GM23248 (cell line): ENCODE measurements at places on chromosomes 2 and 18. TPM values are rescaled to one million over a fixed set of nuclear protein-coding genes. Genes with fewer than 3 reads are reported as not detected.
A peak's percentile ranks its signal among the peaks of the same experiment; 100 is the strongest.

- DNase-seq: peak; percentile 57
Observed at GRCh38 chr2:217417536-217417935, 557.7 kb upstream of the TNP1 start.

DNA sequence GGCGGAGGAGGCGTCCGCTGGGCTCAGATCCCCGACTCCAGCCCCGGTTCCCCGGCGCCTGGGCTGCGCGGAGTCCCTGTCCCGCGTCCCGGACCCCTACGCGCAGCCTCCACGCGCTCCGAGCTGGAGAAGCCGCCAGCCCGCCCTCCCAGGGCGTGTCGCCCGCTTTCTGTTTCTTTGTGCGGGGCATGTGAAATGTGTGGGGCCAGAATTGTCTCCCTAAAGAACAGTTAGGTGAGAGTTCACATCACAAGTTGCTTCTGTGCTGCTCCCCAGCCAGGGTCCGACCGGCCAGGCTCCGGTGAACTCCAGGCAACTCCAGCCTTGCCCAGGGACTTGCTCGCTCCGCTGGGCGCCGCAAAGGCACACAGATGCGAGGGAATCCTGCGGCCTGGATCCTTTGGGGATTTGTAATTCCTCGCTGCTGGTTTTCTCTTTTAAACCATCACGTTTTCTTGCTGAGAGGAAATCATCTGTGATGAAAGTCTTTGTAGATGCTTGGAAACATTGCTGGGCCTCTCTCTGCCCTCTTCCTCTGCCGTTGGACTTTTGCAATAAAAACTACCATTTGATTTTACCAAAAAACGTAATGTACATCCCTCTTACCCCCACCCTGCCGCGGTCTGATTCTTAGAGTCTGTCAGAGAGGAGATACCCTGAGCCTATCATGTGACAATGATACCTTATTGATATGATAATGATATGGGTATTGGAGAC lies 631 bp downstream of the GYPC start:
- DNase-seq: peak; percentile 70

GRCh38 chr2:21427606-21428005 lies 303.8 kb downstream of the TDRD15 start:
- no peak for DNase-seq

GRCh38 chr2:223166983-223167650 lies 115.1 kb downstream of the KCNE4 start:
- no peak for DNase-seq

DNA sequence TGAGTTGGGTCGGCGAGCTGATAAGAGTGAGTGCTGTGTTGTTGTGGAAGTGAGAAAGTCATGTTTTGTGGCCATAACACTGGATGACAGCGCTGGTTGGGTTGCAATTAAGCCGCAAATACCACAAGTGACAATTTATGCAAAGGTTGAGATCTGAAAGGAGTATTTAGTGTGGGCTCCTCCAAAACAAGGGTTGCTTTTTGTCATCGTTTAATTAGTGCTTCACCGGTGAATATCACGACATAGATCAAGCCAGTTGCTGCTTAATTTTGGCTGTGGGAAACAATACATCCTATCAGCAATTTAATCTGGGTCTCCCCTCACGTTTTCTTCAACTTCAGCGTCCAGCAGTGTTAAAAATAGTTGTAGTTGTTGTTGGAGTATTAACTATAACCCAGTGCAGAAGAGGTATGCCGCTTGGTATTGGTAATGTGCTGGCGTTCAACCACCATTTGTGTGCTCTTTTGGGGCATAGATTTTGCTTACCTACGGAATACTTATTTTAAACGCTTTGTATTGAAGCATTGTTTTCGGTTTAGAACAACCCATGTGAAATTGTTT lies 662 bp downstream of the ACVR2A start:
- peak; percentile 51 for DNase-seq

GRCh38 chr2:185782223-185782769 lies 43.7 kb downstream of the FSIP2 start:
- no peak for DNase-seq

DNA sequence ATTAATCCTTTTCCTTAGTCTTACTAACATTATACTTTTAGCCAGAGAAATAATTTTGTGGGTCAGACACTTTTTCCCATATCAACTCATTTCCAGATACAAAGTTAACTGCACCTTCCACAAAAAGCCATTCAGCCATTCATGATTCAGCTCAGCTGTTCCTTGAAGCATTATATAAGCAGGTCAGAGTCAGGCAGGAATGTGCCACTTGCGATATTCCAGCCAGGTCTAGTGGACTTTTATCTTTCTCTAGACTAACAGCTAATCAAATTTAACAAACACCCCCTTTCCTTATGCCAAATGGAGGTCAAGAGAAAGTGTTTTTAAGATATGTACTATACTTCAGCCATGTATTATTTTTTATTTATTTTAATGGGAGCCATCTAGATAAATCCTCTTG lies 75.6 kb upstream of the EPB41L3 start:
- DNase-seq: no peak

DNA sequence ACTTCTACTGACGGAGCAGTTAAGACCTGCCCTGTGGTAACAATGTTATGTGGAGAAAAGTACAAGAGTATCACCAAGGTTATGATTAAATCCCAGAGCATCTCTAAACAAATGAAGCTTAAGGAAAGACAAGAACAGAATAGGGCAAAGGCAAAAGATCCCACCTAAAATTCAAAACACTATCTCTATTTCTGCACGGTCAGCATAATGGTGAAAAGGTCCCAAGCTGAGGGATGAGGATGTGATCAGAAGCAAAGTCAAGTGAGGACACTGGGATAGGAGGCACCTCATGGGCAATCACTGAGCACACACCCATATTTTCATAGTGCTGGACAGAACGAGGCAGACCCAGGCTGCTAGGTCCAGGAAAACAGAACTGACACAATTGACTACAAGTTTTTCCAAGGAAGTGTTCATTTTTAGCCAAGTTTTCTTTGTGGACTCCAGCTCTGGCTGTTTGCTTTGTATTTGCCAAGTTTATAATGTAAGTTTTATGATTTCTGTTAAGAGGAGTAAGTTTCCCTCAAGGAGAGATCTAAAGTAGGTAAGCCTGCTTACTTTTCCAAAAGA lies 77.8 kb downstream of the NCKAP5 start:
- no peak for DNase-seq

DNA sequence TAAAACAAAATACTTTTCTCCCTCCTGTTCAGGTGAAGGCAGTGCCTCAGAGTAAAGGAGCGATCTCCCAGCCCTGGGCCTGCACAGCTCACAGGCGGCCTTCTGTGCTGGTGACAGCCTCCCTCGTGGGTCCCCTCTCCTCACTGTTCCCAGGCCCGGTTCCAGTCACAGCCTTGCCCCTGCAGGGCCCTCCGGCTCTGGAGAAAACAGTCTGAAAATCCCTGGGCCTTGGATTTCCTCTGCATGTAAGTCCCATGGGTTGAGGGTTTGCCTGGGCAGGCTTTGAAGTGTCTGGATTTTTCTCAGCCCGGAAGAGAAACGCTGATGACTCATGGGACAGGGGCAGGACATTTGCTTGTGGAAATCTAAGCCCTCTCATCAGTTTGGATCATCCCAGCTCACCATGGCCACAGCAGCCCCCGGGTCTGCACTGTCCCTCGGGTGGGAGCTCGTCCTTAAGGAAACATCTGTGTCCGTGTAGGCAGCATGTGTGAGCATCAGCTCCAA lies 186.1 kb upstream of the RAB12 start:
- DNase-seq: peak; percentile 67

DNA sequence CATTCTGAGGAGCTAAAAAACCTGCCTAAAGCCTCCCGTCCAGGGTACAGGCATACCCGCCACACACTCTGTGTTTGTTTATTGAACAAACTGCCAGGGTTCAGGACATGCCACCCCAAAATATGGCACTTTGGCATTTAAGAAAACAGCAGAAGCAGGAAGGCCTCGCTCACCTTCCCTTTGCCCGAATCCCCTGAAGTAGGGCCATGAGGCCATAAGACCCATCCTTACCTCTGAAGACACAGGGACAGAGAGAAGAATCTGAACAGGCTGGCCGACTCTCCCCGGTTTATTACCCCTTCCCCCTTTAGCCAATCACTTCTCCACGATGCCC lies 1.7 kb upstream of the NEURL3 start:
- no peak for DNase-seq

GRCh38 chr18:9095297-9096006 lies 7.0 kb upstream of the NDUFV2 start:
- no peak for DNase-seq

DNA sequence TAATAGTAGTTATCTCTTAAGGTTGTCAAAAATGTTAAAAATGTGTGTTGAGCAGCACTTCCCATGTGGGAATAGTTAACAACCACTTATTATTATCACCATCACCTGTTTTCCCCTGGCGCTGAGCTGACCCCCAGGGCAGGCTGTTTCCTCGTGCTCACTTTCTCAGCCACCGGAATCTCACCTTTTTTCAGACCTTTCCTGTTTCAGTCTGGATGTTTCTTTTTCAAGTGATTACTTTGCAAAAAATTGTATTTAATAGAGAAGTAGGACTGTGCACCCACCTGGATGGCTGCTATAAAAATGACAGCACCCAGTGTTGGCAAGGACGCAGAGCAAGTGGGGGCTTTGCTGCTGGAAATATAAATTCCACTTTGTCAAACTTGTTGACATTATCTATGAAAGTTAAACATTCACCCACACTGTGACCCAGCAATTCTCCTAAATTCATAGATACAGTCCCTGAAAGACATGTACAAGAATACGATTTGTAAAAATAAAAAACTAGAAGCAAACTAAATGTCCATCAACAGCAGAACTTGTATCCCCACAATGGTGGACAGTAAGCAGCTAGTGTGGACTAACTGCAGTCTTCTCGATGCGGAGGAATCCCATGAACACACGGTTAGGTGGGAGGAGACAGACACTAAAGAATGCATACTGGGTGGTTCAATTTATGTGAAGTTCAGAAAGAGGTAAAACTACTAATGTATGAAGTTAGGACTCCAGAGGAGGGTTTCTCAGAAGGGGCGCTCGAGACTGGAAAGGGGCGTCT lies 66.5 kb downstream of the SOWAHC start:
- DNase-seq: no peak

DNA sequence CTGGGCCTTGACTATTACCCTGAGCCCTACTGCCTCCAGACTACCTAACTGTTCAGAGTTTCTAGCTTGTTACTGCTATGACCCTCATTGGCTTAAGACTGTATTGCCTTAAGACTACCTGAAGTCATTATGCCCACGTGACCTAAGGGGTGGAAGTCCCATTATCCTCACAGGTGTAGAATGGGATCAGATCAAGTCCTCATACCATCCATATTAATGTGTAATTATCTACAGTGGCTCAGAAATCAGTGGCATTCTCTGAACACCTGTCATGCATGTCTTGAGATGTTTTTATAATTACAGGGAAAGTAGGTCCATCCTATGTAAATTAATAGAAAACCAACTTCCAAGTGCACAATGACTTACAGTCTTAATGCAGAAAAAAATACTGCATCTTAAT lies 124.0 kb upstream of the CDC42EP3 start:
- no peak for DNase-seq

- DNase-seq: no peak
Observed at GRCh38 chr2:153715218-153715850, 156.4 kb upstream of the GALNT13 start.

GRCh38 chr2:27261241-27261925 lies 1.5 kb downstream of the SLC30A3 start:
- no peak for DNase-seq

DNA sequence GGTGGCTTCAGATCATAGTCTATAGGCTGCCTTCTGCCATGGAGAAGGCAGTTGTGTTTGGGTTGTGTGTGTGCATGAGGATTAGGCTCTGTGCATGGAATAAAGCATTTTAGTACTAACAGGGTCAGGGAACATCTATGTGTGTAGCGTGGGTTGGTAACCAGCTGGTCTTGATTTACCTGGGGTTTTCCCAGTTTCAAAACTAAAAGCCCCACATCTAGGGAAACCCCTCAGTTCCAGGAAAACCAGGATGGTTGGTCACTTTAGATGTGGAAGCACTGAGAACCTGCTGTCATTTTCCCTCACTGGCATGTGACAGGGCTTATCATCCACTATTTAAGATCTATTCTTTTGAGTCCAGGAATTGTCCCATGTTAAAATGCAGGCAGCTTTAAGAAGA lies 116.3 kb downstream of the POLE4 start:
- no peak for DNase-seq

DNA sequence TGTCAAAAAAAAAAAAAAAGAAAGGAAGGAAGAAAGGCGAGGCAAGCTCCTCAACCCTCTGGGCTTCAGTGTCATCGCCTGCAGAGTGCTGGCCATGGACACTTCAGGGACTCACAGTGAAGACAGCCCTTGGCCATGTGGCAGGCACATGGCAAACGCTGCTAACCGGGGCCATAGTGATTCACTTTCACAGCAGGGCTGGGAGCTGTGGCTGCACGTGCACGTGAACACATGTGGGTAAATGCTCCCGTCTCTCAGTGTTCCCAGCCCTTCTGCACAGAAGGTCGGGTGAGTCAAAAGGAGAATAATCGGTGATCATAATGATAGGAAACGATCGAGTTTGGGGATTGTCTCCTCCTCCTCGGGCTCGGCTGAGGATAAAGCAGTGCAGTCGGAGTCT lies 46.1 kb upstream of the UBE2F start:
- DNase-seq: peak; percentile 80

GRCh38 chr18:46470714-46471113 lies 186.3 kb downstream of the LOXHD1 start:
- DNase-seq: no peak

- no peak for DNase-seq
Observed at GRCh38 chr2:129240061-129240460, 739.4 kb upstream of the RAB6C start.

DNA sequence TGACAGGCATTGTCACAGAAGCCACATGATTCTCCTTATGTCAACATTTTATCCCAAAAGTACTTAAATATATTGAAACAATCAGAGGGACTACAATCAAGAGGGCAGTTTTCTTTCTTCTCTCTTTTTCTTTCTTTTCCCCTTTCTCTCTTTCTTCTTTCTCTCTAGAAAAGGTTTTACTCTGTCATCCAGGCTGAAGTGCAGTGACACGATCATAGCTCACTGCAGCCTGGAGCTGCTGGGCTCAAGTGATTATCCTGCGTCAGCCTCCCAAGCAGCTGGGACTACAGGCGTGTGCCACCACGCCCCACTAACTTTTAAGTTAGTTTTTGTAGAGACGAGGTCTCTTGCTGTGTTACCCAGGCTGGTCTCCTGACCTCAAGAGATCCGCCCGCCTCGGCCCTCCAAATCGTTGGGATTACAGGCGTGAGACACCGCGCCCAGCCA lies 1.0 kb upstream of the PRKD3 start:
- DNase-seq: no peak

DNA sequence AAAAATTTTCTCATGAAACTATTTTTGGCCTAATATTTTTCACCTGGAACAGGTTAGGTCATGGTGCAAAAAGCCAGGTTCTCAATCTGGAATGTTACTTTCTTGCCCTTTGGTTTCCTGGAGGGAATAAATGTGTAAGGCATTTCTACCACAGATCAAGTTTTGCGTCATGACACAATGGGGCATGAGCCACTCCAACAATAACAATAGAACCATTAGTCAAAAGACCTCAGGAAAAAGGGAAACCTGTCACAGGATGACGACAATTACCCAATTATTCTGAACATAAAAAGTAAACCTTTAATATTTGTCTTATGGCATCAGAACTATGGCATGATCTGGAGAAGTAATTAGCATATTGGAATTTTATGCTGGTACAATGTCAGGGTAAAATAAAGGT lies 88.2 kb upstream of the HNRNPA3 start:
- DNase-seq: no peak

The PSME4 gene
- 29.3 and 40.1 TPM in 2 replicates for total RNA-seq

The E2F6 gene
- 11.5 and 12.8 TPM in 2 replicates for total RNA-seq

The NAT8 gene
- total RNA-seq: not detected in 2 replicates

The ANO7 gene
- 0.22 and 0.38 TPM in 2 replicates for total RNA-seq

The CENPO gene
- 13.2 and 22.1 TPM in 2 replicates for total RNA-seq

The LBX2 gene
- total RNA-seq: 0.38 and 4.6 TPM in 2 replicates

The ARHGEF4 gene
- total RNA-seq: 12.0 and 26.0 TPM in 2 replicates

The TSGA10 gene
- 1.4 and 3.0 TPM in 2 replicates for total RNA-seq

The STK17B gene
- 23.6 and 31.0 TPM in 2 replicates for total RNA-seq

The PCARE gene
- not detected in 2 replicates for total RNA-seq
